ENCODE measurements at places on chromosomes 6 and 20.

DNA sequence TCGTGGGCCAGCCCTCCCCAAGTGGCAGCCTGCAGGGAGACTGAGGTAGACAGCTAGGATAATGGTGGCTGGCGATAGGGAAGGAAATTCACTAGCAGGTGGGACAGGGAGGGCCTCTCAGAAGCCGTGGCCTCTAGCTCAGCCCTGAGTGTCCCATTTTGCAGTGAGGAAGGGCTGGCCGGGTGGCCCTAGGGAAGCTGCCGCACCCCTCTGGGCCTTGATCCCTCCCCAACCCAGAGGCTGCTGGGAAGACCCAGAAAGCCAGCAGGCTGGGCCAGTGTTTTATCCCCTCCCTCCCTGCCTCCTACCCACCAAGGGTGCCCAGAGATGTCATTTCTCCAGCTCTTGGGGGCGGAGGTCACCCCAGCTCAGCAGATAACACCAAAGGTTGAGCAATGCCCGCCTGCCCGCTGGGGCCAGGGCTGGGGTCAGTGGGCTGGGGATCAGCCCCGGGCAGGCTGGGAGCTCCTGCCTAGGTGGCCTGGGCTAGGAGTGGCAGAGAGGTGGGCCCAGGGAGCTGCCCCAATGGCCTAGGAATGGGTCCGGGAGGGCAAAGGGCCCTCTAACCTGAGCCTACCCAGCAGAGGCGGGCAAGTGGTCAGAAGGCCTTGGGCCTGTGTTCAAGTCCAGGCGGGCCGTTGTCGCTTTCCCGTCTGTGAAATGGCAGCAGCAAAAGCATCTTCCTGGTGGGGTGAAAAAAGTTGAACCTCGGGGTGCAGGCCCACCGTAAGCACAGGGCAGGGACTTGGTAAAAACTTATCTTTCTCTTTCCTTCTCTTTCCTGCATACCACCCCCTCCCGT, 1.6 kb upstream of the CEBPB start:
- no peak for DNase-seq

GRCh38 chr6:87154993-87155841, at the start of gene ZNF292:
ZNF292 (plus strand) TSS chr6:87155565; CDS start chr6:87155592, 27 bp downstream.
- DNase-seq, result peak; percentile 96

DNA sequence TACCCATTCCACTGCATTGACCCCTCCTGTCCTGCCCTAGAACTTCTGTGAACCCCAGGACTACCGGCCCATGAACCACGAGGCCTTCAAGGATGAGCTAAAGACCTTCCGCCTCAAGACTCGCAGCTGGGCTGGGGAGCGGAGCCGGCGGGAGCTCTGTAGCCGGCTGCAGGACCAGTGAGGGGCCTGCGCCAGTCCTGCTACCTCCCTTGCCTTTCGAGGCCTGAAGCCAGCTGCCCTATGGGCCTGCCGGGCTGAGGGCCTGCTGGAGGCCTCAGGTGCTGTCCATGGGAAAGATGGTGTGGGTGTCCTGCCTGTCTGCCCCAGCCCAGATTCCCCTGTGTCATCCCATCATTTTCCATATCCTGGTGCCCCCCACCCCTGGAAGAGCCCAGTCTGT, 8.7 kb downstream of the CDC25B start:
- no peak for DNase-seq

DNA sequence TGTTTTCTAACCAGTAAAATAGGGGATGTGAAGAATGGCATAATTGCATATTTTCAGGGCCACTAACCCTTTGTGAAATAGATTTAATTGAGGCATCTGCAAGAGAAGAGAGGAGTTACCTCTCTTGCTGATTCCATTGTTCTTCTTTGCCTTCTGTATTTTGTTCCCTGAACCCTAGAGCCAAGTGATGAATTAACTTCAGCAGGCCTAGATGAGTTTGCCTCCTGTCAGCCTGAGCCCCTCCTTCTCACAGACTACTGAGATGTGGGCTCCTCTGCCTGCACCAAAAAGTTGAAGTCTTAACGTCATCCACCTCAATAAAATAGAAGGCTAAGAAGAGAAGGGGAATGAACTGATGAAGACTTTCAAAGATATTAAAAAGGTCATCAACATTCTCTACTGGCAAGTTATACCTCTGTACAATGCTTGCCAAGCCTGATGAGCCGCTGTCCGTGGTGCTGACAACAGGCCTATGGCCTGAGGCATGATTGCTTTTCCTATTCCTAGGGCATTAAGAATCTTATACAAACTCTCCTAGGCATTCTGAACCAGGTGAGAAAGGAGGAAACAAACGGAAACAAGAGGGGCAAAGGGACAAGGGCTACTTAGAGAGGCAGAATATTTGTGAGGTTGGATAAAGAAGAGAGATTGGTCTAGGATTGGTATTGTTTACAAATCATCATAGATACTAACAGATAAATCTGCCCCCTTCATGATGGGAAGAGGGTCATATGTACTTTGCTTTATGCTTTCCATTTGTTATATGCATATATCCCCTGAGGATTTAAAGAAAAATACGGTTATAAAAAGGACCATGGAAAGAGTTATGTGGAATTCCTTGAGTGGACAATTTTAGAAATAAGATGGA, 46.8 kb downstream of the CD24 start:
- DNase-seq, result peak; percentile 17

GRCh38 chr20:18007534-18008292, 38.9 kb downstream of the MGME1 start:
- no peak for DNase-seq

GRCh38 chr20:63215101-63216040, 560 bp downstream of the YTHDF1 start:
- DNase-seq, result no peak

- DNase-seq, result no peak
These were observed 116.0 kb downstream of the GPR63 start for GRCh38 chr6:96721227-96721626.

- DNase-seq, result no peak
These were observed 9.5 kb upstream of the UQCC2 start for GRCh38 chr6:33720998-33721397.

GRCh38 chr20:998231-998830, 3.8 kb downstream of the RSPO4 start:
- DNase-seq, result no peak

DNA sequence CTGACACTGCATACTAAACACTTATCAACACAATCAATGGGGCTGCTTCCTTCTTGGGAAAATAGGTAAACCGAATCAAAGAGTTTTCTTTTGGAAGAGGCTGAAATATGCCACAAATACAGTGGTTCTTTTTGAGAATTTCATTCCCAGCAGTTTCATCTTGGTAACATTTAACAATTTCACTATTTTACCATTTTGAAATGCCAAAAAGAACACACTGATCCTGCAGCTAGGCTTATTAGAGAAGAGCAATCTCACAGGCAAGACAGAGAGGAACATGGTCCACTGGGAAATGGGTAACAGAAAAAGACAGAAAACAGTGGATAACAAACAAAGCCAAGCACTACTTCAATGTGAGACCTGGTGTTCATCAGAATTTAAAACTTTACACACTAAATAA, 2.5 kb downstream of the CNR1 start:
- no peak for DNase-seq

DNA sequence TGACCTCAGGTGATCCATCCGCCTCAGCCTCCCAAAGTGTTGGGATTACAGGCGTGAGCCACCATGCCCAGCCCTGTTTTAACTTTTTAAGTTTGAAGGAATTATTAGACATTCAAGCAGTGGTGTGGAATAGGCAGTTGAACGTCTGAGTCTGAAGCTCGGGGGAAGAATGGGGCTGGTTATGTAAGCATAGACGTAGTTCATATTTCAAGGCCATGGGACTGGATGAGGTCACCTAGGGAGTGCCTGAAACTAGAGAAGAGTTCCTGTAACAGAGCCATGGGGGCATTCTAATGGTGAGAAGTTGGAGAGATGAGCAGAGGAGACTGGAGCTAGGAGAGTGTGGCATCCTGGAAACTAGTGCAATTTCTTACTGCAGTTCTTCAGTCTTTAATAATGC, 6.4 kb downstream of the CDKAL1 start:
- DNase-seq, result no peak

- no peak for DNase-seq
These were observed 5.0 kb downstream of the FAM184A start for GRCh38 chr6:119073307-119074051.
